Airway epithelial cell (primary cell): ENCODE measurements at places on chromosomes 6 and 20. TPM values are rescaled to one million over a fixed set of nuclear protein-coding genes. Genes with fewer than 3 reads are reported as not detected.

ZNF311 gene
- total RNA-seq = 0.92 and 1.1 TPM in 2 replicates

TGM3 gene
- total RNA-seq = 0.14 and 0.35 TPM in 2 replicates

DEF6 gene
- total RNA-seq = 37.3 and 40.5 TPM in 2 replicates

BPIFB4 gene
- total RNA-seq = not detected in 2 replicates

RRAGD gene
- 0.99 and 1.5 TPM in 2 replicates for total RNA-seq

GLO1 gene
- total RNA-seq = 157 and 187 TPM in 2 replicates

NRSN1 gene
- total RNA-seq = not detected in 2 replicates

STMND1 gene
- not detected in 2 replicates for total RNA-seq

NECAB3 gene
- 20.9 and 21.4 TPM in 2 replicates for total RNA-seq

LATS1 gene
- 7.4 and 14.6 TPM in 2 replicates for total RNA-seq

DEFB123 gene
- total RNA-seq = not detected in 2 replicates
